Activated naive CD4-positive, alpha-beta T cell treated with anti-CD3 and anti-CD28 coated beads for 36 hours (primary cell): ENCODE measurements at places on chromosomes 6 and 20.

- H3K36me3 ChIP-seq: no peaks in the 10 kb centered on the region
- peaks cover 35% of the 10 kb centered on the region for H3K4me1 ChIP-seq
- no peak overlapping the region for H3K27ac ChIP-seq
- no peak overlapping the region for H3K4me3 ChIP-seq
- H3K27me3 ChIP-seq: no peaks in the 10 kb centered on the region
Measured at GRCh38 chr20:50380697-50381040, 129.5 kb upstream of the PTPN1 start.

- H3K4me1 ChIP-seq: no peaks in the 10 kb centered on the region
- H3K4me3 ChIP-seq: no peak overlapping the region
- H3K36me3 ChIP-seq: no peaks in the 10 kb centered on the region
- no peak for DNase-seq
Measured at GRCh38 chr6:139776041-139776440, 401.6 kb upstream of the CITED2 start.

GRCh38 chr6:84860920-84861319 is 96.5 kb upstream of the TBX18 start:
- no peak overlapping the region for H3K27ac ChIP-seq
- no peak for DNase-seq
- H3K36me3 ChIP-seq: no peaks in the 10 kb centered on the region
- H3K4me3 ChIP-seq: no peak overlapping the region
- no peaks in the 10 kb centered on the region for H3K4me1 ChIP-seq

DNA sequence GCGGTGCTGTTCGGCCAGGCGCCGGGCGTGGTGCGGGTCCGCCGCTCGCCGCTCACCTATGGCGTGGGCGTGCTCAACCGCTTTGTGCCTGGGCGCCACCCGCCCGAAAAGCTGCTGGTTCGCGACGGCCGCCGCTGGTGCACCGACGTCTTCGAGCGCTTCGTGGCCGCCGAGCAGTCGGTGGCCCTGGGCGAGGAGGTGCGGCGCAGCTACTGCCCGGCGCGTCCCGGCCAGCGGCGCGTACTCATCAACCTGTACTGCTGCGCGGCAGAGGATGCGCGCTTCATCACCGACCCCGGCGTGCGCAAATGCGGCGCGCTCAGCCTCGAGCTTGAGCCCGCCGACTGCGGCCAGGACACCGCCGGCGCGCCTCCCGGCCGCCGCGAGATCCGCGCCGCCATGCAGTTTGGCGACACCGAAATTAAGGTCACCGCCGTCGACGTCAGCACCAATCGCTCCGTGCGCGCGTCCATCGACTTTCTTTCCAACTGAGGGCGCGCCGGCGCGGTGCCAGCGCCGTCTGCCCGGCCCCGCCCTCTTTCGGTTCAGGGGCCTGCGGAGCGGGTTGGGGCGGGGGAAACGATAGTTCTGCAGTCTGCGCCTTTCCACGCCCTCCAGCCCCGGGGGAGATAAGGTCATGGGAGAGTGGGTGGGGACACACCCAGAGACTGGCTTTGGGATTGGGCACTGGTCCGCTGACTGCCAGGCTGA is 15.7 kb downstream of the ADISSP start:
- peak; percentile 62 for DNase-seq
- H3K36me3 ChIP-seq: peaks cover 5% of the 10 kb centered on the region
- peak overlapping the region; percentile 48 for H3K4me3 ChIP-seq
- no peak overlapping the region for H3K27ac ChIP-seq
- no peaks in the 10 kb centered on the region for H3K27me3 ChIP-seq

DNA sequence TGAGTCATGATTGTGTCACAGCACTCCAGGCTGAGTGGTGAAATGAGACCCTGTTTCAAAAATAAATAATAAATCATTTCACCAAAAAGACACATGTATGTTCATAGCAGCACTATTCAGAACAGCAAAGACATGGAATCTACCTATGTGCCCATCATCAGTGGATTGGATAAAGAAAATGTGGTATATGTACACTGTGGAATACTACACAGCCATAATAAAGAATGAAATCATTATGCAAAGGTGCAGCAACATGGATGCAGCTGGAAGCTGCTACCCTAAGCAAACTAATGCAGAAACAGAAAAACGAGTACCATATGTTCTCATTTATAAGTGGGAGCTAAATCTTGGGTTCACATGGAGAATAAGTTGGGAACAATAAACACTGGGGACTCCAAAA is 33.1 kb downstream of the ZNF451 start:
- H3K36me3 ChIP-seq: peaks cover 35% of the 10 kb centered on the region
- H3K27ac ChIP-seq: no peak overlapping the region
- peak; percentile 8 for DNase-seq
- no peaks in the 10 kb centered on the region for H3K27me3 ChIP-seq
- H3K4me1 ChIP-seq: no peaks in the 10 kb centered on the region
- H3K4me3 ChIP-seq: no peak overlapping the region
